Stimulated activated CD8-positive, alpha-beta memory T cell treated with anti-CD3 and anti-CD28 coated beads, Interleukin-15, amount 100 ng/mL, for 48 hours (primary cell): ENCODE measurements at places on chromosomes 6 and 20.

DNA sequence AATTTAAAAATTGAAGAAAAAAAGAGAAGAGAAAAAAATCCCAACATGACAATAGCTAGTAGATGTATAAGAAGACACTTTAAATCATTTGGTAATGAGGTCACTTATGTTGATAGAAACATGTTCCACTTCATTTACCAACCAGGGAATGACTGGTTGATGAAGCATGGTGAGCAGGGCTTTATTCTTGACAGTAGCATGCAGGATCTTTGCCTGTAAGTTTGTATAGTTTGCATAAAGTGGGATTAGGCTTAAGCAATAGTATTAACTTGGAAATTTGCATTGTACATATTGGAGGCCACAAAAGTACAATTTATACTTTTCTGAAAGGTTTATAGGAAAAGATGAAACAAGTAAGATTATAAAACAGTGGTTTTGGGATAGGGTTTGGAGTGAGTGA is 67.0 kb downstream of the NOX3 start:
- DNase-seq: no peak

- no peak for DNase-seq
Observed at GRCh38 chr6:112310439-112311125, 36.5 kb upstream of the RFPL4B start.

GRCh38 chr6:72702421-72702820 is 80.6 kb downstream of the KCNQ5 start:
- no peak for DNase-seq

DNA sequence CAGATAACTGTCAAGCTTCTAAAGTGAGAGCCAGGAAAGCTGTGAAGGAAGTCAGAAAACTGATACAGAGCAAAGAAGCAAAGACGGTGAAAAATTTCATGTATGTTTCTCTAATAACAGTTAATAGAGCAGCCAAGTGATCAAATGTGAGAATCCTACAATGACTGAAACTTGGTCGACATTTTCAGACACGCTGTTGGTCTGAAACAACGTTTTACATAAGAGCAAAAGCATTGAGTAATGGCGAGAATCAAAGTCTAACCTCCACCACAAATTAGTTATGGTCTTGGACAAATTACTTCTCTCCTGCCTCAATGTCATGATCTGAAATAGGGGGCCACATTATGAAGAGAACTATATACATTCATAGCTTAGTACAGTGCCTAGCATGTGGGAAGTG is 3.3 kb downstream of the MKKS start:
- DNase-seq: no peak

DNA sequence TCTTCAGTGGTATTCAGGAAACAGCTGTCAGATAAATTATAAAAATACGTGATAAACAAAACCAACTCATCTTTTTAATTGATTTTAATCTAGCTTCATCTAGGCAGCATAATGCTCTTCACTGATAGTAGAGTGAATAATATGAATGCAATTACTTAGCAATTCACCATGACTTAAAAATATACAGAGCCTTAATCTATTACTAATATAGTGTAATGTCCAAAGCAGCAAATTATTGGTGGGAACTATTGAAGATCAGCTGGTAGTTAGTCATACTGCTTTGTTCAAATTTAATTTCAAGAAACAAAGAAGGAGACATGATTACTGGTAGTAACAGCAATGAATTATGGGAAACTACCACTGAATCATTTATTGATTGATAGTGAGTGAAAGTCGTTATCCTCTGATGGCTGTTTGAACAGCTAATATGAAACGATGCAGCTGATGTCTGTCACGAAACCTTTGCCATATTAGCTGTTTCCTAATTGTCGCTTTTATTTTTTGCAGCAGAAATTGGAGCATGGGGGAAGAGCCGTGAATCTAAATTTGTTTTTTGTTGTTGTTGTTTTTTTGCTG is 99.2 kb downstream of the NKAIN2 start:
- no peak for DNase-seq

- no peak for DNase-seq
Observed at GRCh38 chr6:14066782-14067406, 50.7 kb upstream of the CD83 start.

GRCh38 chr6:63121166-63121565 is 90.1 kb upstream of the FKBP1C start:
- DNase-seq: no peak

DNA sequence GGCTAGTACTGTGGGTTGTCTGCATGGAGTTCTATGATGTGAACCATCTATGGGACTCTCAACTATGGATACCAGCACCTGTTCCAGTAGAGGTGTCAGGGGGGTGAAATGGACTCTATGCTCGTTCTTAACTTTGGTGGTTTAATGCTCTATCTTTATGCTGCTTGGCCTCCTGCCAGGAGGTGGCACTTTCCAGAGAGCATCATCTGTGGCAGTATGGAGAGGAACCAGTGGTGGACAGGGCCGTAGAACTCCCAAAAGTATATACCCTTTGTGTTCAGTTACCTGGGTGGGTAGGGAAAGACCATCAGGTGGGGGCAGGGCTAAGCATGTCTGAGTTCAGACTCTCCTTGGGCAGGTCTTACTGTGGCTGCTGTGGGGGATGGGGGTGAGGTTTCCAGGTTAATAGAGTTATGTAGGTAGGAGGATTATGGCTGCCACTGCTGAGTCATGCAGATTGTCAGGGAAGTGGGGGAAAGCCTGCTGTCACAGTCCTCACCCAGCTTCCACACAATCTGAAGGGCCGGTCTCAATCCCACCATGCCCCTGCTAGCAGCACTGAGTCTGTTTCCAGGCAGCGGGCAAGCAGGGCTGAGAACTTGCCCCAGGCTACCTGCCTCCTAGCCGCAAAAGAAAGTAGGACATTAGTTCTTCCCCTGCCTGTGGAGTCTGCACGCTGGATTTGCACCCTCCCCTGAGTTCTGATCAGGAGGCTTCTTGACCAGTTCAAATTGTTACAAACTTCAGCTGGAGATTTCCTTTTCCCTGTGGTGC is 284.0 kb downstream of the KCNQ5 start:
- DNase-seq: no peak
